ENCODE measurements at places on chromosomes 11 and 22. TPM values are rescaled to one million over a fixed set of nuclear protein-coding genes. Genes with fewer than 3 reads are reported as not detected.

Gene CALCA
- total RNA-seq, result not detected

Gene GLYAT
- total RNA-seq, result not detected

Gene VPREB1
- total RNA-seq, result not detected

Gene CACNA1I
- total RNA-seq, result 0.05 TPM

Data from smooth muscle cell of the umbilical artery (primary cell).